ENCODE measurements at places on chromosomes 1 and 21. TPM values are rescaled to one million over a fixed set of nuclear protein-coding genes. Genes with fewer than 3 reads are reported as not detected.

Gene ZNF593OS
- 0.41 TPM for polyA plus RNA-seq

Gene FCRL2
- polyA plus RNA-seq, result not detected

GRCh38 chr1:187445066-187445465, 616.3 kb downstream of the PLA2G4A start:
- DNase-seq, result no peak

DNA sequence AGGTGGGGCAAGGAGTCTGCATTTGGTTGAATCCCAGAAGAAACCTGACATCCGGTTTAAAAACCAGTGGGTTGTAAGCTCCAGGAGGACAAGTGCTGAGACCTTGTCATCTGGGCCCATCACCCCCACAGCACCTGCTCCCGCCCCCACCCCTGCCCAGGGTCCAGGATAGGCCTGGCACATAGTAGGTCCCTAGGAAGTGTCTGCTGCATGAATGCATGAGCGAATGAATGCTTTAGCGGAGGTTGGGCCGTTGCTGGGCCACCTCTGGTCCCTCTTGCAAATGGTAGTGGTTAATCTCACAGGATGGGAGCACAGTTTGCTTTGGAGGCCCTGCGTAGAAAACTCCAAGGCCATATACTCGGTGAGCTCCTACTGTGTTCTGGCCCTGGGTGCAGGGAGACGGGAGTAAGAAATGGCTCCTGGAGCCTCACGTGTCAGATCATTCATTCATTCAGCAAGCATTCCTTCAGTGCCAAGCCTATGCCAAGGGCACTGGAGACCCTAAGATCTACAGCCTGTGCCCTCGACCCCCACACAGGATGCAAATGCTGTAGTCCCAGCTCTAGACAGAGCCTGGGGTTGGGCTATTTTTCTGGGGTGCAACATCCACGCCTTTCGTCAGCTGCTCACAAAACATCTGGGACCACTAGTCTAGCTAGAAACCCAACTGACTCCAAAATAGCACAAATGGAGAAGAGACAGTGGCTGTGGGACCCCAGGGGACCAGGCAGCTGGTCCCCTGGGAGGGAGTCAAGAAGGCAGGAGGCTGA, 28.9 kb downstream of the EPHA2 start:
- DNase-seq, result no peak

GRCh38 chr1:228004331-228004855, 2.4 kb upstream of the WNT3A start:
- DNase-seq, result no peak

Data from left renal cortex interstitium (tissue), 4 donors.